Central memory CD8-positive, alpha-beta T cell (primary cell): ENCODE measurements at places on chromosomes 2 and 18.

GRCh38 chr2:102483086-102483485 is 10.1 kb downstream of the SLC9A4 start:
- no peak for DNase-seq

- DNase-seq, result no peak
Measured at GRCh38 chr2:102030855-102031527, 39.2 kb downstream of the IL1R2 start.

- no peak for DNase-seq
Measured at GRCh38 chr2:160993654-160994061, 166.6 kb upstream of the TANK start.

GRCh38 chr18:66534110-66534509 is 69.8 kb downstream of the CDH19 start:
- no peak for DNase-seq

DNA sequence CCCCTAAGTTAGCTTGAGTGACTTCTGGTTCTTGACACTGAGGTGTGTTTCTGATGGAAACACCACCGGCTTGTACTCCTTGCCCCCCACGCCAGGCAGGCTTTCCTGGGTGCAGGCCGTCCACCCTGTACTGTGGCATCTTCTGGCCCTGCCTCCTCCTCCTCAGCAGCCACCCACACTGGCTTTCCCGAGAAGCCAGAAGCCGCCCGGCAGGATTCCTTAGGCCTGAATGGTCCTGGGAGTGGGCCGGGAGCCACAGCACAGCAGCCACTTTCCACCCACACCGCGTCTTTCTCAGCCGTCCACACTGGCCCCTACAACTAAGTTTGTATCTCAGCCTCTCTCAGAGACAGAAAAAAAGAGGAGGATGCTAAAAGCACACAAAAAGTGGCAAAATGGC is 2.1 kb upstream of the HSBP1L1 start:
- DNase-seq, result no peak

DNA sequence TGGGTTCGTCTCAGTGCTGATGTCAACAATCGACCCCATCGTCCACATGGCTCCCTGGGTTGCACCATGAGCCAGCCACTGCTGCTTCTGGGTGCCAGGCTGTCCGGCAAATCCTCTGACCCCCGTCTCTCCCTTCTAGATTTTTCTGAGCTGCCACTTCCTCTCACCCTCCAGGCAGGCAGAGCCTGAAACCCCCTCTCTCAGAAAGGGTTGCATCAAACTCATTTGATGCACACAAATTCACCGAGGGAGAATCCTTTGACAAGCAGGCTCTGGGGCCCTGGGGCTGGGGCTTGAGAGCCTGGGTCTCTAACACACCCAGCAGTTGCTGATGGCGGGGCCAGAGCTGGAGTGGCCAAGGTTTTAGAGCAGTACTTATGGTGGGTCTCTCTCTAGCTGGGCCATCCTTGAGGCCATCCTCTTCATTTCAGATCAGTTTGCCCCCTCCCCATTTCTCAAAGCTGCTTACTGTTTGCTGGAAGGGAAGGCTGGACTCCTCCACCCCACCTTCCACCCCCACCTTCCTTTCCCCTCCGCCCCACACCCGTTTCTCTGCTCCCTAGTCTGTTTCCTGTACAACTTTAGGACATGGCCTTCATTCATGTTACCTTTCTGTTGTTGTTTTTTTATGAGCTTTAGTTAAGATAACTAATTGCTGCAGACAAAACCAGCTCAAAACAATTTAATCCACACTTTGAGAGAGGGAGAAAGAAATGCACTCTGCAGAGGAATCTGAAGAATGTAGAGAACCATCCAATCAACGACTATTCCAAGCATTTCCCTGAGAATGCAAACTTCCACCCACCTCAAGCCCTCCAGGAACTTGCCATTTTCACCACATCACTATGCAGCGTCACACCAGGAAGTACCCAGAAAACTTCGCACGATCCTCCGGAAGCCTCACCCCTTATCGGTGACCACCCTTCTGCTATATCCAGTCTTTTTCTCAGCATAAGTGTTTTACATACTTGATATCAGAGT is 69.5 kb downstream of the ARL4C start:
- no peak for DNase-seq

- no peak for DNase-seq
Measured at GRCh38 chr2:174217869-174218268, 30.5 kb downstream of the OLA1 start.

DNA sequence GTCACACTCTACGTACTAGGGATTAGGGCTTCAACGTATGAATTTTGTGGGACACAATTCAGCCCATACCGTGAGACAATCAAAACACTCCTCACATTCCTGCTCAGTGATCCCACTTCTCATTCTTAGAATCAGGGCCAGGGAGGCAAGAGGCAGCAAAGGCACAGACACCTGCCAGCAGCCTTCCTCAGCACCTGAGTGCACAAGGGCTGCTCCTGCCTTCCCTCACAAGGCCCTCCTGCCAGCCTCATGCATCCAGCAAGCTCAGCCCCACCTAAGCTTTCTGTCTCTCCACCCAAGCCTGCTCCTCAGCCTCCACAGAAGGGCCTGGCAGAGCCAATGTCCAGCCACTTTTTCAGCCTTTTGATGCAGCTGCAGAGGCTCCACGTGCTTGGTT is 141.6 kb downstream of the SP3 start:
- no peak for DNase-seq

GRCh38 chr2:6487765-6488164 is 377.9 kb downstream of the CMPK2 start:
- DNase-seq, result no peak

DNA sequence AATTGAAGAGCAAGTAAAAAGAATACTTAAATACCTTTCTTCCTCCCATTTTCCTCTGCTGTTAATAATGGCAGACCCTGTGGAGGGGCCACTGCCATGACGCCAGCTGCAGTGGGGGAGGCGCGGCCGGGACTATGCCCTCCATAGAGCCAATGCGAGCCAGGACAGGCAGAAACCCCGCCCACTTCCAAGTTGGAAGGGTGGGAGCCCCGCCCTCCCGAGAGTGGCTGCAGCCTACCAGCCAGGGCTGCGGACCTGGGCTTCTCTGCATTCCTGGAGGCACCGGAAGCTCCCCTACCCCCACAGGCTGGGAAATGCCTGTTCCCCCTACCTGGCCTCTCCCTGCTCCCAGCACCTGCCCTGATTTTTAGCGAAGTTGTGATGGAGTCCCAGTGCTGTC is 439.4 kb upstream of the CDH19 start:
- no peak for DNase-seq

- DNase-seq, result peak; percentile 27
Measured at GRCh38 chr2:68251855-68252399, 405 bp downstream of the PPP3R1 start.

GRCh38 chr2:165497659-165498317 is 28.3 kb downstream of the CSRNP3 start:
- no peak for DNase-seq

- DNase-seq, result no peak
Measured at GRCh38 chr2:229407170-229407569, 136.1 kb upstream of the PID1 start.

DNA sequence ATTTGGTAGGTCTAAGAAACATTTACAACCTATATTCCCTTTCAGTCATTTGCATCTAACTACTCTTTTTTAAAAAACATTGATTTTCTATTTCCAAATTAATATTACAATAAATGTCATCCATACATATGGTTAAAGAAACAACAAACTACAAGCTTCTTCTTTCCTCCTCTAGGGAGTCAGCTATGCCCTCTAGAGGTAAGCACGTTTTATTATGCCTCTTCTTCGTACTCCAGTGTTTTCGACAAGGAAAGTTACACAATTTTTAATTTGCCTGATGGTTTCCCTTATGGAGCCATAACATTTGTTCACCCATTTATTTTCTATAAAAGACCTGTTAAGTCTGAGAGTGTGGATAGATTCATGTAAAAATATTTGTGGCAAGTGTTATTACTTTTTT is 183.4 kb upstream of the CDH7 start:
- no peak for DNase-seq

GRCh38 chr18:49581371-49581770 is 19.5 kb downstream of the LIPG start:
- DNase-seq, result no peak

DNA sequence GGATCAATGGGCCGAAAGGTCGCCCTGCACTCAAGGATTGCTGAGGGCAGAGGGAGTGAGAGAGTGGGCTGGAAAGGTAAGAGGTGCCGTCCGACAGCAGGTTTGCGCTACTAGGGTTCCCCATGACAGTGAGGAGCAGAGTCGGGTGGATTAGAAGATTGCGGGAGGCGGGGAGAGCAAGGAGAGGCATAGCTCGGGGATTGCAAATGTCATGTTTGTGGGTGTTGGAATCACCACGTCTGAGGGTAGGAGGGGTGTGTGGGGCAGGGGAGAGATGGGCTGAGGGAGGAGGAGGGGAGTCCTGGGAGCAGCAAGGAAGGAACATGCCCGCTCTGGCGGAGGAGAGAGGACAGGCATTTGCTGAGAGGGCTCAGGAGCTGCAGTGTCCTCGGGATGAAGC is 81.2 kb downstream of the ZCCHC2 start:
- no peak for DNase-seq

GRCh38 chr2:56244911-56245530 is 61.2 kb downstream of the CCDC85A start:
- no peak for DNase-seq

- no peak for DNase-seq
Measured at GRCh38 chr2:69493268-69493667, 56.0 kb upstream of the NFU1 start.
